NCI-H1417 (cell line): ENCODE measurements at places on chromosomes 11 and 22.

- no peak for DNase-seq
These were observed 251 bp upstream of the UQCC3 start for GRCh38 chr11:62671236-62671607.

DNA sequence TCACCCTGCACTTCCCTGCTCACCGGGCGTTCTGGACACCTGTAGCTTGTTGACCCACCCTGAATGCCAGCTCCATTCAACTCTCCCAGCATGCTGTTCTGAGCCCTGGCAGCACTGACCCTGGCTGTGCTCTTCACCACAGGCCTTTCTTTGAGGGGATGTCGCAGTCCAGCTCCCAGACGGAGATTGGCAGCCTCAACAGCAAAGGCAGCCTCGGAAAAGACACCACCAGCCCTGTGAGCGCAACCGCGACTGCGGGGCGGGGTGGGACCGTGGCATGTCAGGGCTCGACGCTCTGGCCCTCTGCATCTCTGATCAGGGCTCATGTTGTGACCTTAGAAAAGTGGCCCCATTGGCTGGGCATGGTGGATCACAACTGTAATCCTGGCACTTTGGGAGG lies 47.4 kb upstream of the RAB1B start:
- DNase-seq = no peak

GRCh38 chr11:6200975-6201374 lies 2.0 kb downstream of the OR52W1 start:
- DNase-seq = no peak

DNA sequence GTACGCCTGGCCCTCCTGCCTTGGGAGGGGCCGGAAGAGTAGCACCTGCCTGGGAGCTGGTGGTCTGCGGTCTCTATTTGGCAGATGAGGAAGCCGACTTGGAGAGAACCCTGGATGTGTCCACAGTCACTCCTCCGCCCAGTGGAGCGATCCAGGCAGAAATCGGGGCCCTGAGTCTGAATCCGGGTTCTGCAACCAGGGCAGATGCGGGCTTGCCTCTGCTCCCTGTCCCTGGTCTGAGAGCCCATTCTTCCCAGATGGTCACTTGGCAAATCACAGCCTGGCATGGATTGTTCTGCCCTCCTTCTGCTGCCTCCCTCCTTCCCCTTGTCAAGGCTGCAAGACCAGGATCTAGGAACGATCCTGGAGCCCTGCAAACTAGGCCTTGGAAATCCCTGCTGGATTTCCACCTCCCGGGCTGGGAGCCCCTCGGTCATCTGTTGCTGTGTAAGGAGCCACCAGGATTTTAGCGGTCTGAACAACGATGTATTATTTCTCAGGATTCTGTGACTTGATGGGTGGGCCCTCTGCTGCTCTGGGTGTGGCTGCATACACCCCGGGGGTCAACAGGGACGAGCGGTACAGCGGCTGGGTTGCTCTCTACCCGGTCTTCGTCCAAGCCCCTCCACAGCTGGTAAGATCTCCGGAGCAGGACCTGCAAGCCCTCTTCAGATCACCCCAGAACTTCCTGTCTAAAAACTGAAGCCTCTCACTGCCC lies 2.0 kb upstream of the ASCL2 start:
- DNase-seq = no peak

- DNase-seq = no peak
These were observed 39.1 kb downstream of the MED15 start for GRCh38 chr22:20546541-20546950.

GRCh38 chr11:41534861-41535260 lies 75.4 kb upstream of the LRRC4C start:
- no peak for DNase-seq

DNA sequence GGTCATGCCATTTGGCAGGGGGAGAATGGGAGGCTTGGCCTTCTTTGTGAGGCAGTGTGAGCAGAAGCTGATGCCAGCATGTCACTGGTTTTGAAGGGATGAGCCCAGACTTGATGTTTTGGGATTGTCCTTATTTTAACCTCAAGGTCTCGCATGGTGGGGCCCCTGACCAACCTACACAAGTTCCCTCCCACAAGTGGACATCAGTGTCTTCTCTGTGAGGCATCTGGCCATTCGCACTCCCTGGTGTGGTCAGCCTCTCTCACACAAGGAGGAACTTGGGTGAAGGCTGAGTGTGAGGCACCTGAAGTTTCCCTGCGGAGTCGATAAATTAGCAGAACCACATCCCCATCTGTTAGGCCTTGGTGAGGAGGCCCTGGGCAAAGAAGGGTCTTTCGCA lies 59.8 kb downstream of the TIMP3 start:
- no peak for DNase-seq

GRCh38 chr22:23151827-23152226 lies 6.5 kb downstream of the RAB36 start:
- DNase-seq = no peak

DNA sequence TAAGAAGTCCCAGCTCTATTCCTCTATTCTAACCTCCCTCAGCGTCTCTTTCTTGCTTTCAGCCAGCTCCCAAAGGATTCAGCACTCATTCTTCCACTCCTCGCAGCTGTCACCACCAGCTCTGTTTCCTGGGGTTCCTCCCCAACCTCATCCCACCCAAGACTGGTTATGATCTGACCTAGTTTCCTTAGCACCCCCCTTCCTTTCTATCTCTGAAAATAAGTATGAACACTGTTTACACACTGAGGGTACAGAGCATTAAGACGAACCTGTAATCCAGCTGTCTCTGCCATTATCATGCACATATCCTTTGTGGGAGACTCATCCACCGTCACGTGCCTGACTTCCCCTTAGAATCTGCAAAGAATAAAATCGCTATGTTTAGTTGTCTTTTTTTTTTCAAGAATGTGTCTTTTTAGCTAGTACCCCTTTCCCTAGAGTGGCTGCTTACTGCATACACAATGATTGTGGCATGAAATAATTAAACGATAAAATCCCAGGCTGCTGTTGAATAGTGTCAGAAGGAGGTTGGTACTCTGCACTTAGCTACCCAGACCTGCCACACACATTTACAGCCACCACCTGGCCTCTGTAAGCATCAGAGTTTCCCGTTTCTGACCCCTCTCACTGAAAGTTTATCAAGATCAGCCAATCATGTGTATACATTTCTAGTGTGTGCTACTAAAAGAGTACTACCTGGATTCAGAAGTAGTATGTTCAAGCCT lies 26.9 kb upstream of the CSTF3 start:
- DNase-seq = no peak

- DNase-seq = no peak
These were observed 32.8 kb downstream of the ARHGAP20 start for GRCh38 chr11:110679323-110679975.

DNA sequence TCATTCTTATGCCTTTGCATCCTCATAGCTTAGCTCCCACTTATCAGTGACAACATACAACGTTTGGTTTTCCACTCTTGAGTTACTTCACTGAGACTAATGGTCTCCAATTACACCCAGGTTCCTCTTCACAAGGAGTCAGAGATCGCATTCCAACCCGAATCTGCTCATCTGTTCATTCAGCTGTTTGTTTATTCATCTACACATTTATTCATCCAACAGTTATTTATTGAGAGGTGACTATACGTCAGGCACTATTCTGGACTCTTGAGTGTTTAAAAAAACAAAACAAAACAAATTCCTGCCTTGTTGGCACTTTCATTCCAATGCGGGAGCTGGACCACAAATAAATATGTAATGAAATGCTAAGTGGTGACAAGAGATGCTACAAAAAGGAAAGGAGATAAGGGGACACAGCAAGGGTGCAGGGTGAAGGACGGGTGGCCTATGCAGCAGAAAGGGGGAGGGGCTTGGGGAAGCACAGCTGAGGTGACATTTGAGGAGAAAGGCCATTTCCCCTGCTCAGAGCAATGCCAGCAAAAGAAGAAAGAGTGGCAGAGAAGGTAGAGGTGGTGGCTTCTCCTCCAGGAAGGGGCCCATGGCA lies 393.8 kb upstream of the SYN3 start:
- no peak for DNase-seq

- DNase-seq = no peak
These were observed 11.3 kb downstream of the KCTD17 start for GRCh38 chr22:37062702-37063381.

DNA sequence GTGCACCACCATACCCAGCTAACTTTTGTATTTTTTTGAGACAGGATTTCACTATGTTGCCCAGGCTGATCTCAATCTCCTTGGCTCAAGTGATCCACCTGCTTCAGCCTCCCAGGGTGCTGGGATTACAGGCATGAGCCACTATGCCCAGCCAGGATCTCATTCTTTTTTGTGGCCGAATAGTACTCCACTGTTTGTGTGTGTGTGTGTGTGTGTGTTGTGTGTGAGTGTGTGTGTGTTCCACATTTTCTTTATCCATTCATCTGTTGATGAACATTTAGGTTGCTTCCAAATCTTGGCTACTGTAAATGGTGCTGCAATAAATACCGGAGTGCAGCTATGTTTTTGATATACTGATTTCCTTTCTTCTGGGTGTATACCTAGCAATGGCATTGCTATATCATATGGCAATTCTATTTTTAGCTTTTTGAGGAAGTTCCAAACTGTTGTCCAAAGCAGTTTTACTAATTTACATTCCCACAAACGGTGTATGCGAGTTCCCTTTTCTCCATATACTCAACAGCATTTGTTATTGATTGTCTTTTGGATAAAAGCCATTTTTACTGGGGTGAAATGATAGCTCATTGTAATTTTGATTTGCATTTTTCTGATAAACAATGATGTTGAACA lies 105.4 kb downstream of the TTC28 start:
- no peak for DNase-seq

DNA sequence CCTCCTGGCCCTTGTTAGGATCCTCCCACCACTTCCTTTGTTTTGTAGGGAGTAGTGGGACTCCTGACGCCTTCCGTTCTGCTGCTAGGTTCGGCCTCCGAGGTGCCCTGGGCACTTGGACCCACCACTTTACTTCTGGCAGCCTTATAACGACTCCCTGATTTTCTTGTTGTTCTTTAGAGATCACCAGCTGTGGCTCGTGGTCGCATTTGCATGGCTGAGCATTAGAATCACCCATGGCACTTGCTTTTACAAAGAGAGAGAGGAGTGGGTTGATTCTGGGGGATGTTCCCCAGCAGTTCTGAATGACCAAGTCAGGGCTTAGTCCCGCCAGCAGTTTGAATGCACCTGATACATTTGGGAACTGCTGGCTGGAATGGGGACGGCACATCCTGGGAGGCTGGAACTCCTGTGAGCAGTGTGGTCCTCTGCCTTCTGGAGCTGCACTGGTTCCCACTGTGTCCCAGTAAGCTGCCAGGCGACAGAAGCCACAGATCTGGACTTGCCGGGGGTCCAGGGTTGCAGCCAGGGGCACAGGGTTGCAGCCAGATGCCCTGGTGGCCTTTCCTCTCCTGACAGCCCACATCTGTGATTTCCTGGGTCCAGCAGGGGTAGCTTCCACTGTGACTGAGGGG lies 4.1 kb downstream of the TUB start:
- DNase-seq = no peak

GRCh38 chr11:128379587-128380580 lies 207.5 kb downstream of the ETS1 start:
- DNase-seq = no peak

DNA sequence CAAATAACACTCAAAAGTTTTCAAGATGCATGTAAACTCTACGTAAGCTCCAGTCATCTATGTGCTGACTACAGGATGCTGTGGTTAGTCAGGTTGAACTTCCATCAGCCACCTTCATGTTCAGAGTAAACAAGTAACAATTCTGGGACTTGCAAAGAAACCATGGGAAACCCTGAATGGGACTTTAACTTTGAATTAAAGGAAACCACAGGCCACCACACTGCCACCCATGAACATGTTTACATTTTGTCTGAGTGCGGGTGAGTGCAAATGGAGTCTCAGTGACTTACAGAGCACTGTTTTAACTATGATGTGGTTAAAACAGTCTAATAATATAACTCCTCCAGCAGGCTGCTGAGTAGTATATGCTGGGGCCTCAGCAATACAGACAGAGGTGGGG lies 12.9 kb upstream of the SYTL2 start:
- no peak for DNase-seq

- peak; percentile 34 for DNase-seq
These were observed 628 bp downstream of the LRP4 start for GRCh38 chr11:46917762-46918082.

DNA sequence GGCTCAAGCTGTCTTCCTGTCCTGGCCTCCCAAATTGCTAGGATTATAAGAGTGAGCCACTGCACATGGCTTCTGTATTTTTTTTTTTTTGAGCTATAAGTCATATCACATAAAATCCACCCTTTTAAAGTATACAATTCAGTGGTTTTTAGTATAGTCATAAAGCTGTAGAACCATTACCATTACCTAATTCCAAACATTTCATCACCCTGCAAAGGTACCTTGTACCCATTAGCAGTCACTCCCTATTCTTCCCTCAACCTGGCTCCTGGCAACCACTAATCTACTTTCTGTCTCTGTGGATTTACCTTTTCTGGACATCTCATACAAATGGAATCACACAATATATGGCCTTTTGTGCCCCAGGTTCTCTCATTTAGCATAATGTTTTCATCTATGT lies 84.5 kb downstream of the MTMR3 start:
- no peak for DNase-seq
